ENCODE measurements at places on chromosomes 5 and 9. TPM values are rescaled to one million over a fixed set of nuclear protein-coding genes. Genes with fewer than 3 reads are reported as not detected.

GRCh38 chr5:59593439-59594007 is 300.0 kb downstream of the PDE4D start:
- DNase-seq, result no peak

- DNase-seq, result no peak
Observed at GRCh38 chr5:128669803-128670202, 131.8 kb upstream of the FBN2 start.

DNA sequence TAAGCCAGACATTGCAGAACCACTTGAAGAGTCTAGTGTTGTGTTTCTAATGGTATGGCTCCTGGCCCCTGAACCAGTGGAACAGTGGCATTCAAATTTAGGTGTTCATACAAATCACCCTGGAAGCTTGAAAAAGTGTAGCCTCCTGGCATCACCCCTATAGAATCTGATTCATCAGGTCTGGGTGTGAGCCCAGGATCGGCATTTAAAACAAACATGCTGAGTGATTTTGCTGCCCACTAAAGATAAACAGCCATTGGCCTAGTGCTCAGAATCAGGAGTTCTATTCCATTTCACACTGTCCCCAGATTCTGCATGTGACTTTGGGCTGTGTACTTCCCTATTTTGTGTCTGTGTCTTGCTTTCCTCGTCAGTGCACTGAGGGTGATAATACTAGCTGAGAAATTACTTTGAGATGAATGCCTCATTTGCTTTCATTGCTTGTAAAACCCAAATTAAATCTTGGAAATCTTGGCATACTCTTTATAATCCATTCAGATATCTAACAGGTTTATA is 241.5 kb upstream of the CLINT1 start:
- DNase-seq, result no peak

DNA sequence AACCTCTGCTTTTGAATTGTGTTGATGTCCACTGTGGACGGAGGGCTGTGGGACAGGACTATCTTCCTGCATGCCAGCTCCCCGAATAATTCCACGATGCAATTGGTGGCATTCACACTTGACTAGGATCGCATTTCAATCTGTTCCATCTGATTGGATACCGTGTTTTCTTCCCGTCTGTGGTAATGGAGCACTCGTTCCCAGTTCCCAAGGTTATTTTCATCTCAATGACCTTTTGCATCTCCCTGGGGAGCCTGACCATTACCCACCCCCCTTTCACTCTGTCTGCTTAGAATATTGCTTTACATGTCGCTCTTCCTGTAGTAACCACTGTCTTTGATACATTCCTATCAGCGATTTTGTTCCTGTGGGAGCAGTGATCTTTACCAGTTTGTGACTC is 402.2 kb upstream of the WWC1 start:
- no peak for DNase-seq

DNA sequence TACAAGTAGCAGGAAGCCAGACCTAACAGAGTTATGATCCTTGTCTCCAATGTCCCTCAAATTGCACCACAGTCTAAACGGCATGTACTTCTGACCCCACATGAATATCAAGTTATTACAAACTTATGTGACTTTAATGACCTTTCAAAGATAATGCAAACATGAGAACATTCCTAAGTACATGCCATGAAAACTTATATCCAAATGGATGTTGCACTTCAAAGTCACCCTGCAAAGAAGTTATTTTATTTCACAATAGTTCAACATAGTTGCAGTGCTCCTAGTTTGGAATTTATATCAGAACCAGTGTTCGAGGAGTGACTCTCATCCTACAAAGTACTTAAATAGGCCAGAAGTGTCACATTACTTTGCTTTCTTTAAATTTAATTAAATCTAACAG is 41.2 kb upstream of the ITGA1 start:
- DNase-seq, result no peak

DNA sequence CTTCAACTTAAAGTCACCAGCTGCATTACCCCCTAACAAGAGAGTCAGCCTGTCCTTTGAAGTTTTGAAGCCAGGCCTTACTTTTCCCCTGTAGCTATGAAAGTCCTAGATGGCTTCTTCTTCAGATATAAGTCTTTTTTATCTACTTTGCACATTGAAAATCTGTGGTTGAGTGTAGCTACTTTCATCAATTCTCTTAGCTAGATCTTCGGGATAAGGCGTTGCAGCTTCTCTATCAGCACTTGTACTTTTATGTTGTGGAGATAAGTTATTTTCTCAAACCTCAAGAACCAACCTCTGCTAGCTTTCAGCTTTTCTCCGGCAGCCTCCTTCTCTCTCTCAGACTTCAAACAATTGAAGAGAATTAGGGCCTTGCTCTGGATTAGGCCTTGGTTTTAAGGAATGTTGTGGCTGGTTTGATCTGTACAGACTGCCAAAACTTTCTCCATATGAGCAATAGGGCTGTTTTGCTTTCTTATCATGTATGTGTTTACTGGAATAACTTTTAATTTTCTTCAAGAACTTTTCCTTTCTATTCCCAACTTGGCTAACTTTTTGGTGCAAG is 21.6 kb downstream of the CATSPER3 start:
- no peak for DNase-seq

DNA sequence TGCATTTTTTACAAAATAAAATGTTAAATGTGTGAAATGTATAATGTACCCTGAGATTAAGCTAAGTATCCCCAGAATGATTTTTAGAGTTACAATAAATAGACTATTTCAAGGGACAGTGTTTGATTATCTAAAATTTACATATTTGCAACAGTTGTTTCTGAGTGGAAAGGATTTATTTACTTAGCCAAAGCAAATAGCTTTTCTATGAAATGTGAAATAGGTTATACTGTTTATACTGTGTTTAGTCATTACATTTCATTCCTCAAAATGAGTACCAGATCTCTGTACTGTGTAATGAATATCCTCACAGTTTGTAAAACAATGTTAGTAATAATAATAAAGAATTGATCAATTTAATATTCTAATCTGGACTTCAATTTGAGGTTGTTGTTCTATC is 1019.0 kb downstream of the NR2F1-AS1 start:
- no peak for DNase-seq

DNA sequence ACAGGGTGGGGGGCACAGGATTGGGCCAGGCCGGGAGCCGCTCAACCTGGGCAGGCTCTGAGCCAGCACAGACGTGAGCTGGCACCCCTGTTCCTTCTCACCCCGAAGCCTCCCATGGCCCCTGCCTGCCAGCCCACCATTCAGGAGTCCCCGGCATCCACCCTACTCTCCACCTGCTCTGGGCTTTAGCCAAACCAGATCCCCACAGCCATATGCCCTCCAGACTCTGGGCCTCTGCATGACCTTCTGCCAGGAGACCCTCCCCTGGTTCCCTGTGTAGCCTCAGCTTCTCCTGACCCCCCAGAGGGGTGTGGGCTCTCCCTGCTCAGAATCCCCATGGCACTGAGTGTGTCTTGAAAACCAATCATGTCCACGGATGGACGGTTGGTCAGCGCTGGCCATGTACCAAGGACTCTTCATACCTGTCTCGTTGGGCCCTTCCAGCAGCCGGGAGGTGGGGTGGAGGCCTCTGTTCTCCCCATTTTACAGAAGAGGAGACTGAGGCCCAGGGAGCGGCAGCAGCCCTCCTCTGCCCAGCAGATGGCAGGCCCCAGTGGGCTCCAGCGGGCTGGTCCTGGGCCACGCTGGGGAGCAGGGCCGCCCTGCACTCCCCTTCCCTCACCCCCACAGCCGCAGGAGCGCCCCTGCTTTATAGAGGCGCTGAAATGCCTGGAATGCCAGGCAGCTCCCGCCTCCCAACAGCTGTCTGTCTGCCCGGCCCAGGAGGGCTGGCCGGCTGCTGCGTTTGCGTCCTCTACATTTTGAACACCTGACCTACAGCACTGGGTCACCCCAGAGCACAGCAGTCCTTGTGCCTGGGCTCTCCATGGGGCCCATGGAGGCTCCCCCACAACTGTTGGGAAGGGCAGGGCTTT is 3.5 kb upstream of the MYMK start:
- no peak for DNase-seq

DNA sequence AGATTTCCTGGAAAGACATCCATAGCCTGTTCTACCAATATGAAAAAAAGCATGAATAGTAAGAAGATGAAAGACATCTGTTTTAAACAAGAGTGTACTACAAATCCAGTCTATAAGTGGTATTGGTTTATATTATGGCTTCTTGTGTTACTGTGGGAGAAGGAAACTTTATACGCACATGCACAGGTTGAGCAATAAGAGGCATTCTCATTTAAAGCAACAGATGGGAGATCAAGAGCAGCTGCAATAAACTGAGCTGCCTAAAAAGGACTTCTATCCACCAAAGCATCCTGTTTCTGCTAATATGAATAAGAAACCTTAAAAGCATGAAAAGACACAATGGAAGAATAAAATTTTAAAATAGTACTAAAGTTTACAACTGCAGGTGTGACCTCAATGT is 8.6 kb upstream of the PCDHB1 start:
- DNase-seq, result no peak

GRCh38 chr9:36878986-36879982 is 154.8 kb downstream of the PAX5 start:
- no peak for DNase-seq

DNA sequence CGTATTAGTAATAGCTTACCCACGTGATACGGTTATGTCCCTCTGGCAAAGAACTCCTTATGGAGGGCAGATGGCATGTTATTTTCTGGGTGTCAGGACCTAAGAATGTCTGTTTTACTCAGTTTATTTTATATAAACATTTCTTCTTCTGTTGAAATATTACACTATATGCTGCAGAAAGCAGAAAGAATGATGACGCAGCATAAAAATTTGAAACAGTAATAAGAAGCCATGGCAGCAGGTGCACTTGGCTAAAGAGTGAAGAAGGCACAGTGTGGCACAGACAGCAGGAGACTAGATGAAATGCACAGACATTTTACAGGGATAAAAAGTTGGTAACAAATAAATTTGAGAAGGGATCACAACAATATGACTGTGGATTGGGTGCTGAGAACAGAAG is 46.3 kb upstream of the CDH10 start:
- no peak for DNase-seq

DNA sequence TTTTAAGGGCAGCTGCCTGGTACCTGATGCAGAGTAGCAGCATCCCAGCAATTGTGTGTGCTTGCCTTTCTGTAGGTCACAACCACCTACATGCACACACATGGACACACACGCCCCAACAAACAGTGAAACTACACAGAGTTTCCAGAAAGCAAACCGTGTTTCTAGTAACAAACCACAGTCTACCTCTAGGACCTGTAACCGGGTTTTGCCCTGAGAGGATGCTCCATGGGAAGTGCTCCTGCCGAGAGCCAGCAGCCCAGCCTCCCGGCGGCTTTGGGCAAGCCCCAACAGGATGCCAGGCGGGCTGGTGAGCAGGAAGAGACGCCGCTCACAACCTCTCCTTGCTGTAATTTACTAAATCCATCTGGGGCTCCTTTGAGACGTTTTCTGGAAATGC is 4.1 kb upstream of the TCF7 start:
- DNase-seq, result no peak

GRCh38 chr9:65405253-65405652 is 120.2 kb upstream of the FOXD4L5 start:
- no peak for DNase-seq

- no peak for DNase-seq
Observed at GRCh38 chr5:81239613-81240012, 6.5 kb downstream of the CKMT2 start.

DNA sequence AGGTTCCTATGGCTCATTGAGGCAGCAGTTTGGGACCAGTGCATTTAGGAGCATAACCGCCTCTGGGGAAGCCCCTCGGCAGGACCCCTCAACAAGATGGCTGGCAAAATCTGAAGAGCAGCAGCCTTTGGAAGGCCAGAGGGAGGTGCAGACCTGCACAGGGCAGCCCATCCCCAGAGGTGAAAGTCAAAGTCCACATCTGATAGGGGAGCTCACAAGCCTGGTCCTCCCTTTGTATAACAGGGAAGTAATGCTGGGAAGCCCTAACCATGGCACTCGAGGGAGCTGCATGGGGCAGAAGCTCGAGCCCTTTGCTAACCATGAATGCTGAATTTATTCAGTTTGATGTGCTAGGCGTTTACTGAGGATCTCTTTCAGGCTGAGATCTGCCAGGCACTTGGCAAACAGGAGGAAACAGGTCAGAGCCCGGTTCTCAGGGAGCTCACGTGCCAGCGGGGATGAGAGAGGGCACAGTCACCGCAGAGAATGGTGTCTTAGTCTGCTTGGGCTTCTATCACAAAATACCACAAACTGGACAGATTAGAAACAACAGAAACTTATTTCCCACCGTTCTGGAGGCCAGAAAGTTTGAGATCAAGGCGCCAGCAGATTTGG is 114.1 kb downstream of the GABBR2 start:
- no peak for DNase-seq

DNA sequence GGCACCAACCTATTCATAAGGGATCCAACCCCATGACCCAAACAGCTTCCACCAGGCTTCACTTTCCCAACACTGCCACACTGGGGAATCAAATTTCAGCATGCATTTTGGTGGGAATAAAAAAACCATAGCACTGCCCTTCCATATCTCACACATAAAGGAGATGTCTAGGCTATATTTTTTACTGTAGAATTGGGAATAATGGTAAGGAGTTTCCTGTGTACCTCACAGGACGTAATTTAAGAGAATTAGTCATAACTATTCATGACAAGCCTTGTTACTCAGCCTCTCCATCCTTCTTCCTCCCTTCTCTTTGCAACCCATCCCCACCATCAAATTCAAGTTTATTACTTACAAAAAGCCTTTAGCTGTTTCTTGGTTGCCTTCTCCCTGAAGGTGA is 352.1 kb downstream of the MLLT3 start:
- DNase-seq, result no peak

DNA sequence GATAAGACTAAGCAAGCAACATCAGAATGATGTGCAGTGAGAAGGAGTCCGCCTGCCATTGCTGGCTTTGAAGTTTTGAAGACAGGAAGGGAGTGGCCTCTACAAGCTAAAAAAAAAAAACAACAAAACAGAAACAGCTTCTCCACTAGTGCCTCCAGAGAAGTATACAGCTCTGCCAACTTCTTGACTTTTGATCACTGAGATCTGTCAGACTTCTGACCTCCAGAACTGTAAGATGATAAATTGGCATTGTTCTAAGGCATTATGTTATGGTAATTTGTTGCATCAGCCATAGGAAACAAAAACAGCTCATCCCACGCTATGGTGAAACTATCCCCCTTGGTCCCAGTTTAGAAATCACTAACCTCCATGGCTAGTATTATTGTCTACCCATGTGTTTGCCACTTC is 131.0 kb upstream of the VCAN start:
- DNase-seq, result no peak

GRCh38 chr9:37995961-37996818 is 72.8 kb downstream of the SHB start:
- DNase-seq, result no peak

SURF2 gene
- 13.5 TPM for total RNA-seq

PCDHGA6 gene
- 3.1 TPM for total RNA-seq

HAVCR2 gene
- total RNA-seq, result 14.9 TPM

KCNN2 gene
- not detected for total RNA-seq

PCDHA10 gene
- 1.8 TPM for total RNA-seq

NR2F1-AS1 gene
- total RNA-seq, result 23.2 TPM

LIFR gene
- 97.9 TPM for total RNA-seq

SOHLH1 gene
- not detected for total RNA-seq

PCDHGA3 gene
- 2.2 TPM for total RNA-seq

COL5A1 gene
- 84.7 TPM for total RNA-seq

NFX1 gene
- total RNA-seq, result 39.1 TPM

LECT2 gene
- total RNA-seq, result not detected

ENHO gene
- not detected for total RNA-seq

Measured in mesenteric fat pad (tissue), 1 donor.